ENCODE measurements at places on chromosomes 13 and 19.

DNA sequence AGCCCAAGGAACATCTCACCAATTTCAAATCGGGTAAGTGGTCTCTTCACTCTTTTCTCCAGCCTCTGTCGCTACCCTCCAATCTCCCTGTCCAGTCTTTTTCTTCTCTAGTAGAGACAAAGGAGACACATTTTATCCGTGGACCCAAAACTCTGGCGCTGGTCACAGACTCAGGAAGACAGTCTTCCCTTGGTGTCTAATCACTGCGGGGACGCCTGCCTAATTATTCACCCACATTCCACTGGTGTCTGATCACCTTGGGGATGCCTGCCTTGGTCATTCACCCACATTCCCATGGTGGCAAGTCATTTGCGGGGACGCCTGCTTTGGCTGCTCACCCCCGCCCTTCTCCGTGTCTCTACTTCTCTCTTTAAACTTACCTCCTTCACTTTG is 13.8 kb upstream of the OR10H1 start:
- DNase-seq: no peak

DNA sequence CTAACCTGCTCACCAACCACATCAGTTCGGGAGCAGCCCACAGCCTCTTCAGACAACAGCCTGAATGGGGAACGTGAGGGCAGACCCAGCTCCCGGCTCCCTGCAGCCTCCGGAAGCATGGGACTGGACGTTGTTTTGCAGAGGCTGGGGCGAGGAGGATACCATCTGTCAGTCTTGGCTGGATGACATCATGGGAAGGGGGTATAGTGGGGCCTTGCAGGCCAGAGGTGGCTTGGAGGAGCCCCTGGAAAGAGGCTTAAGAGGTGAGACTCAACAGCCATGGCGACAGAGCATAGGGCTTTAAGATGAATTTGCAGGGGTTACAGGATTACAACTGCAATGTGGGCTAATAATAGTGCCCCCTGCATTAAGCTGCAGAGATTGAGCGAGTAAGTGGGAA is 1.5 kb downstream of the FXYD3 start:
- DNase-seq: no peak

GRCh38 chr13:103521532-103521931 is 455.3 kb upstream of the SLC10A2 start:
- DNase-seq: no peak

DNA sequence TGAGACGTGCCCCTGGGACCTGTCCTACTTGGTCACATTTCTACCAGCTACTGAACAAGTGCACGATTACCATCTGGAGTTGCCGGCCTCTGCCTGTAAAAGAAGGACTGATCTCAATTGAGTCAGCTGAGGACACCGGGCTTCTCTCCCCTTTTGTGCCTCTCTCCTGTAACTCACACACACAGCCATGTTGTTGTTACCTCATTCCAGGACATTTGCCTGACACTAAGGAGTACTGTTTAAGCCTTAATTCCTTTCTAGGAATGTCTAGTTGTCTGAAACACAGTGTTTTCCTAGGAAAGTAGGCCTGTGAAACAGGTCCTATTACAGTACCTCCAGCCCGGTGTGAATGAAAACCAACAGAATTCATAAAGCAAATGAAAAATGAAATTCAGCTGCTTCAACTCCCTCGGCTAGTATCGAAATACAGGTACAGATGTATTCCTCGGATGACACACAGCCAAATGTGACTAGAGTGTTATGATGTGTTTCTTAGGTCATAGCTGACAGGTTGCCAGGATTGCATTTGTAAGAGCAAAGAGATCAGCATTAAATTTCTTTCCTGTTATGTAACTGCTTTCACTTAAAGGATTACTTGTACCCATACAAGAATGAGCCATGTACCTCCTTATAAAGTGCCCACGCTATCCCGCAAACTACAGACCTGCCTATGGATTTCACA is 152.0 kb upstream of the IRS2 start:
- no peak for DNase-seq

- no peak for DNase-seq
Measured at GRCh38 chr19:15432018-15432494, 13.3 kb upstream of the AKAP8L start.

GRCh38 chr13:82627183-82627582 is 1255.1 kb downstream of the SLITRK1 start:
- no peak for DNase-seq

DNA sequence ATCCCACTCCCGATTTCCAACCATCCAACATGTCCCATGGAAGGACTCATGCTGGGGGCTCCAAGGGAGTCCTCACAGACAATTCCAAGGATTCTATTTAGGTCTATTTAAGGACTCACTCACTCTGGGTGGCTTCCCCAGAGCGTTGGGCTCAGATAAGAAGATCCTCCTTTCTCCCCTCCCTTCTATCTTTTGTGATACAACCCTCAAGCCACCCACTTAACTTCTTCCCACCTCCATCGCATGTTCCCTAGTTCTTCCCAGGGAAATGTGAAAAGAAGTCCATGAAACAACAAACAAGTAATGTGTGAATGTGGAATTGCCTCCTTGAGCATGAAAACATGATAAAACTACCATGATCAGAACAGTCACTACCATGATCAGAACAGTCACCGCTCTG is 29.4 kb downstream of the INSR start:
- no peak for DNase-seq

- DNase-seq: no peak
Measured at GRCh38 chr19:14916848-14917247, 24.4 kb upstream of the OR7C2 start.

GRCh38 chr13:97289514-97290298 is 67.6 kb downstream of the MBNL2 start:
- DNase-seq: no peak

- DNase-seq: no peak
Measured at GRCh38 chr19:36258028-36258875, 43.3 kb downstream of the ZNF146 start.

- no peak for DNase-seq
Measured at GRCh38 chr13:23384111-23384510, 49.4 kb downstream of the SACS start.

- DNase-seq: no peak
Measured at GRCh38 chr19:53853707-53854106, 14.0 kb upstream of the MYADM start.

DNA sequence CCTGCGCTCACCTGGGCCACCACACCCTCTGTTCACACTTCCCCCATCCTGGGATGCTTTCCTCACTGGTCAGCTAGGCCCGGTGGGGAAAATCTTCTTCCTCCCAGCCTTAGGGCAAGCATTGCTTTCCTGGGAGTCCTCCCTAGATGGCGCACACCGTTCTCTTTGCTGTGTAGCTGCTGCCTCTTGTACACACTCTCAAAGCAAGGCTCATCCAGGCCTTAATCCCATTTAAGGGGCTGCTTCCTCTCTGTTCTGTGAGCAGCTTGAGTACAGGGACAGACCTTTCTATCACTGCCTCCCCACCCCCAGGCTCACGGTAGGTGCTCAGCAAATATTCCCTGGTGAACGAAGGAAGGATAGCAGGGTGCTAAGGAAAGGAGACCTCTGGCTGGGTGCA is 11.1 kb downstream of the SLC7A10 start:
- peak; percentile 41 for DNase-seq

GRCh38 chr19:15260939-15261338 is 28.7 kb upstream of the EPHX3 start:
- no peak for DNase-seq

DNA sequence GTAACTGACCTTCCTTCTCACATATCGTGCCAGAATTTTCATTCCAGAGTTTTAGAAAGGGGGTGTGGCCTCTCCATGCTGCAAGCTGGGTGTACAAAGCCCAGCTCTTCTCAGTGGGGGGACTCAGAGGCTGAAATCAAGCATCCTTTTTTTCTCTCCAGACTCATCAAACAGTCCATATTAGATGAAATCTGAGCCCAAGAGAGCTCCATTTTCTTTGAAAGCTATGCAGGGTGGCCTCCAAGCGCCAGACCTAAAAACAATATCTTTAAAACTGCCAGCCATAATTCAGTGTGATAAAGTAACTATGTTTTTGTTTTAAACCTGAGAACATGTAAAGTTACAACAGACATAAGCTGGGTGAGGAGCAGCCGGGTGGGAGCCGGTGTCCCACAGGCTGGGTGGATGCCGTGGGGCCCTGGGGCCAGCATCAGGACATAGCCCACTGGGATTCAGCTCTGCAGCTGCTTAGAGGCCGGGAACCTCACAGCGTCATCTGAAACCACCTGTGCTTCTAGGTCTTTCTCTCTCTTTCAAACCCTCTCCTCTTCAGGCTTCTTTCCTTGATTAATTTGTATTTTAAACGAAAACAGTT is 249.2 kb downstream of the ZNF536 start:
- no peak for DNase-seq
